Stimulated activated CD8-positive, alpha-beta memory T cell treated with anti-CD3 and anti-CD28 coated beads, Interleukin-2, amount 100 ng/mL, for 48 hours (primary cell): ENCODE measurements at places on chromosomes 1 and 21.

GRCh38 chr1:157092831-157093230 is 6.8 kb downstream of the ETV3L start:
- DNase-seq, result no peak

GRCh38 chr1:216293683-216294082 is 129.6 kb downstream of the USH2A start:
- DNase-seq, result no peak

GRCh38 chr1:68361346-68361910 is 88.3 kb downstream of the RPE65 start:
- DNase-seq, result no peak

DNA sequence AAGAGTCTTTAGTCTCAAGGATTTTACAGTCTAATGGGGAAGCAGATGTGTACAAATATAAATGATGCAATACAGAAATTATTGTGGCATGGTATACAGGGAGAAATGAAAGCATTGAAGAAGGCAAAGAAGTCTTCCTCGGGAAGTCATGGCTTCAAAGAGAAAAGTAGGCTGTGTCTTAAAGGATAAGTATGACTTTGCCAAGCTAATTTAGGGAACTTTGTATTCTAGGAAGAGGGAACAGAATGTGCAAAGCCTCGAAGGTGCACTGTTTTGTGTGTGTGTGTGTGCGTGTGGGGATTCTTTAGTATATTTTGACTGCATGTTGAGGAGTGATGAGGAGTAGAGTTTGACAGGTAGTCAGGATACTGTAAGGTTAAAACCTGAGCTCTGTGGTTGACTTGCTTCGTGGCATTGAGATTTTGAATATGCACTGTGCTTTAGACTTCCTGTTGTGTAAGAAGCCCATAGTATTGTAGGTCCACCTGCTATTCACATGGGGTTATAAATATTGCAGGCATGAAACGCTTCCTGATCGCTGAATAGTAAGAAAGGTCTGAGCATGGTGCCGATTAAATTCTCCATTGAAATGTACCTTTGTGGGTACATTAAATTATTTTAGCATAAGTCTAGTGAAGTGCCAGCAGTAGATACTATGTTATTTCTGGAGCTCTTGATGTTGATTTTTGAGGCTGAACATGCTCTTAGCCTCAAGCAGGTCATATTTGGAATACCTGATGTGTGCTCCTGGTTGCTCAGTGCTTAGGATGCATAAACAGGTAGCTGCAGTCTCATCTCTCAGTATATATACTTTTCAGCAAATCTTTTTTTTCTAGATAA is 8.0 kb downstream of the SMAP2 start:
- no peak for DNase-seq

DNA sequence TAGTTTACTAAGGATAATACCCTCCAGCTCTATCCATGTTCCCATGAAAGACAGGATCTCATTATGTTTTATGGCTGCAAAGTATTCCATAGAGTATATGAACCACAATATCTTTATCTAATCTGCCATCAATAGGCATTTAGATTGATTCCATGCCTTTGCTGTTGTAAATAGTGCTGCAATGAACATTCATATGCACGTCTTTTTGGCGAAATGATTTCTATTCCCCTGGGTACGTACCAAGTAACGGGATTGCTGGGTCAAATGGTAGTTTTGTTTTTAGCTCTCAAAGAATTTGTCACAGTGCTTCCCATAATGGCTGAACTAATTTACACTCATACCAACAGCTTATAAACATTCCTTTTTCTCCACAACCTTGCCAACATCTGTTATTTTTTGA is 750.9 kb downstream of the BRINP3 start:
- no peak for DNase-seq

DNA sequence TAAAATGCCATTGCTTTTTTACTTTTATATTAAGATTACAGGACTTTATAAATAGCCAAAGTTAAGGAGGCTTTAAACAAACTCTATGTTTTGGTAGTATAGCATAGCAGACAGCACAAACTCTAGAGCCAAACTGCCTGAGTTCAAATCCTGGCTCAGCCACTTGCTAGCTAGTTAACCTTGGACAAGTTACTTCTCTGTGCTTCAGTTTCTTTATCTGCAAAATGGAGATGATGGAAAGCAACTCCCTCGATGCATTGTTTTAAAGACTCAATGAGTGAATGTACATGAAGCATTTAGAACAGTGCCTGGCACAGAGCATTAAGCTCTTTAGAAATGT is 21.3 kb downstream of the C1QB start:
- DNase-seq, result no peak
